Smooth muscle cell of the pulmonary artery (primary cell): ENCODE measurements at places on chromosomes 12 and 14. TPM values are rescaled to one million over a fixed set of nuclear protein-coding genes. Genes with fewer than 3 reads are reported as not detected.

TMTC2 gene
- total RNA-seq: 9.3 and 17.1 TPM in 2 replicates

DIO2 gene
- total RNA-seq: 18.7 and 97.5 TPM in 2 replicates

PTPRR gene
- 0.78 and 0.92 TPM in 2 replicates for total RNA-seq

CCNK gene
- 35.7 and 36.1 TPM in 2 replicates for total RNA-seq

BATF gene
- 0.26 TPM in 1 of 2 replicates, not detected in the other for total RNA-seq

TOMM20L gene
- not detected in 2 replicates for total RNA-seq

NGDN gene
- total RNA-seq: 28.5 and 31.1 TPM in 2 replicates
